ENCODE measurements at places on chromosomes 5 and 9.
A peak's percentile ranks its signal among the peaks of the same experiment; 100 is the strongest.

DNA sequence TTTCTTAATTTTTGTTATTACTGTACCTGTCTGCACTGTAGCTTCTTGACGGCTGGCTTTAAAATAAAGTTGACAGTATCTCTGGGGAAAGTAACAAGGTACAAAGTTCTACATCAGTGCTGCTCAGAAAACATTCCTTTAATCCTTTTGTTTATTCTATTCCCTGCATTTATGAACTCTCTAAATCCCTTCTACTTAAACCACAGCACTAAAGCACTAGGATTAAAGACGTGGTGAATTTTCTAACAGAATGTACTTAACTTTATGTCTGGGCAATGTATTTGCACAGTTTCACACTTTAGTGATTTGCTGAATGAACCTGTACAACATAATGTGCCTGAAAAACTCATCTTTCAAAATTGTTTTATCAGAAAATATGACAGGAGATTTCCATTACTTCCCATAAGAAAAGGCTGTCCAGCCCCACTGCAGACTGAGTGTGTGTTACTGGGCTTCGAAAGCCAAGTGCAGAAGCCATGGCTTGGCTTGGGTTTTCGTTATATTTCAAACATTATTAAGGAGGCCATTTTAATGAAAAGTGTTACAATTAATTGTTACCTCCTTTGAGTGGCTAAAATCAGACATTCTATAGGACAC lies 43.8 kb downstream of the LHFPL2 start:
- no peak for DNase-seq

DNA sequence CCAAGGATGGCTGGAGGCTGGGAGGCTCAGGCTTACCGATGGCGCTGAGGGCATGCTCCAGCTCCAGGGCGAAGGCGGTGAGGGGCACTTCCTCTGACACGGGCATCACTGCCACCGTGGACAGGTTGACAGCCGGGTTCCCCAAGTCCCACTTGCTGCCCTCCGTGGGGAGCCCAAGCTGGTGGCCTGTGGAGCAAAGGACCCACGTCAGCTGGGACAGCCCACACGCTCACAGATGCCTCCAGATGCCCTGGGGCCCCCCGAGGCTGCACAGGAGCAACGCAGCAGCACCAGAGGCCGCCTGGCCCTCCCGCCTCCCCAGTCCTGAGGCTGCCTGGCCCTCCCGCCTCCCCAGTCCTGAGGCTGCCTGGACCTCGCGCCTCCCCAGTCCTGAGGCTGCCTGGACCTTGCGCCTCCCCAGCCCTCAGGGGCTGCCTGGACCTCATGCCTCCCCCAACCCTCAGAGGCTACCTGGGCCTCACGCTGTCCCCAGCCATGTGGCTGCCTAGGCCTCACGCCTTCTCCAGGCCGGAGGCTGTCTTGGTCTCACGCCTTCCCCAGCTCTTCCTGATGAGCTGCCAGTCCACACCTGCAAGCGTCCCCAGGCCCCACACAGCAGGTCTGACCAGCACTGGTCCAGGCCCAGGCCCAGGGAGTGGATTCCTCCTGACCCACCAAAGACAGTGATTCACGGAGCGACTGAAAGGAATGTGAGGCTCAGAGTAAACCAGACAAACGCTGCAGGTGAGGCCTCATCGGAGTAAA lies 25.6 kb upstream of the NSMF start:
- no peak for DNase-seq

DNA sequence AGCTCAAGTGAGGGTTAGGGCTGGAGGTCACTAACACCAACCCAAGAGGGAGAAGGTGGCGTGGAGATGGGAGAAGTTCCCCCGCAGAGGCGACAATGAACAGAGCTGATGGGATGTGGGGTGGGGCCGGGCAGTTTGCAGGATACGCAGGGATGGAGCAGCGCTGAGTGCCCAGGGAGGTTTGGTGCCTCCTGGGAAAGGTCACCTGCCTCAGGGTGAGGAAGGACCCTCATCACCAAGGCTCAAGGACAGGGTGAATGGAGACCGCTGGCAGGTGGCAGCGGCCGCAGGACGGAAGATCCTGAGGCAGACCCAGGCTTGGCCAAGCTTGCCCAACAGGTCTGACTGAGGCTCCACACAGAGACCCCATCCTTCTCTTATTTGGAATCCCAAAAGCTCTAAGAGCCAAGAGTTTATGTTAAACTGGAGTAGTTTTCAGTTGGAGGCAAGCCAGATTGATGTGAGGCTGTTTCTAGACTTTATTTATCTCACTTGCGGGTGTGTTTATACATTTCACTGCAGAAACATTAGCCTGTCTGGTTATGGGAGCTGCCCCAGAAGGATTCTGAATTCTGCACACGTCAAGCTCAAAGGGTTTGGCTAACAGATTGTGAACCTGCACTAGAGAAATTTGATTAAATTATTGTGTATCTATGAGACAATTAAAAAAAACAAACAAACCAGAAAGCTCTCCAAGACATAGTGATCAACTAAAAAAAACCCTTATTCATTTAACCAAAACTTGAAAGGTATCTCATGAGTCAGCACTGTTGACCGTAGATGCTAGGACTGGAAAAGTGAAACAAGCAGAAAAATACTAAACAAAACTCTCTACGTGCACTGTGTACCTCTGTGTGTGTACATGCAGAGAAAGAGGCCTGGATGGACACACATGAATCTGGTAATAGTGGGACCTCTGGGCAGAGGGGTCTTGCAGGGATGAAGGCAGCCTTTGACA lies 146.2 kb upstream of the PHYKPL start:
- no peak for DNase-seq

DNA sequence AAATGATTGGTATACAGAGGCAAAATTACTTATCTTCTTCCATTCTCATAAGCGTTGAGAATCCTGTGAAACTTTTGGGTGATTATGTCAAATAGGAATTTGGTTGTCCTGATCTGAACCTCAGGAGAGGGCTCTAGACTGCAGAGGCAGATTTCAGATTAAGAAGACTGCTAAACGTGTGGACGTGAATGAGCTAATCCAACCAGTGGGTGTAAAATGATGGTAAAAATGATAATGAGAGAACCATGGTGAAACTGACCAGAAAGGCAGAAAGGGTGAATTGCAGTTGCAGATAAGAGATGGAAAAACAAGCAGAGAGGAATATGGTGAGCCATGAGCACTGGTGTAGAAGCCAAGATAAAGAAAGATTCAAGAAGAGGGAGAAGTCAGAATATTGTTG lies 1200.2 kb upstream of the CDH6 start:
- DNase-seq = no peak

- peak; percentile 86 for DNase-seq
Observed at GRCh38 chr9:89179895-89180734, 1.5 kb upstream of the SHC3 start.

DNA sequence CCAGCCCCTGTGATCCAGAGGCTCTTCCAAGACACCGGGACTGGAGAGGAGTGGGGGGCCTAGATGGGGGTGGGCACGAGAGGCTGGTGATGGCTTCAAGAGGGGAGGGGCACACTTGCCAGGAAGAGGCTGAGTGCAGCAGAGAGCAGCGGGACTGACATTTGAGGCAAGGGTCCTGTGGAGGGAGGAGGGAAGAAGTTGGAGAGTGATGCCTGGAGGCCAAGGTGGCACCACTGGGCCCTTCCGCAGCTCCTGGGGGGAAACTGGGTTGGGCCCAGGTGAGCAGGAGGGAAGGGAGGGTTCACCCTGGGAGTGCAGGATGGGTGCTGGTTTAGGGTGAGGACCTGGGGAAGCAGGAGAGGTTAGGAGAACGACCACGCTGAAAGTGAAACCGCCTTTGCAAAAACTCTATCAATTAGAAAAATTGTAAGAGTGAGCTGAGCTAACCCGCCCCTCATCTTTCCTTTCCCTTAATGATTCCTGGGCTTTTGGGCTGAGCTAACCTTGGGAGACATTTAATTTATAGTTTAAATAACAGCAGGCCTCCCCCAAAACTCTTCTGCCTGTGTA lies 26.2 kb downstream of the ABO start:
- DNase-seq = no peak

DNA sequence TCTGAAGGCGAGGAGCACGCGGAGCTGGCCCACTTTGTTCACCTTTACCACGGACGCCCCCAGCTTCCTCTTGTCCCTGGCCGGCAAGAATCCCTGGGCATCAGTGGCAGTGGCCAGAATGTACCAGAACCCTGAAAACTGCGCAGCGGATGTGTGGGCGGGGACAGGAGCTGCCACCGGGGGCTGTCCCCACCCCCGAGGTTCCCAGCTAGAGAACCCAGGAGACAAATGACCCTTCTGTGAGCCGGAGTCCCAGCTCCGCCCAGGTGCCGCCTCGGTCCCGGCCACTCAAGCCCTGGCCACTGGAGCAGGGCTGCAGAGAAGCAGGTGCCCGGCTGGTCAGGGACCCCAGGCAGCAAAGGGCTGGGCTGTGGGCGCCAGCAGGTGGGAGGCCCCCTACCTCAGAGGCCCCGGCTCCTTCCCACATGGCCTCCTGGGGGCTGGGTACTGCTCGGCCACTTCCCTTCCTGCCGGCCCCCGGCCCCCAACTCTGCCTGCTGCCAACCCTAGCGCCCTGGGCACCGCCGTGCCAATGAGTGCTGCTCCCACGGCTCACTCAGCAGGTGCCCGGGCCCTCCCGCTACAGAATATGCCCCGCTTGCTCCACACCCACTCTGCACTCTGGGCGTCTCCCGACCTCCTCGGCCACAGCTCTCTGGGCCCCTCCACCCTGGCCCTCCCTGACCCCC lies 713 bp downstream of the LCN10 start:
- DNase-seq = no peak

DNA sequence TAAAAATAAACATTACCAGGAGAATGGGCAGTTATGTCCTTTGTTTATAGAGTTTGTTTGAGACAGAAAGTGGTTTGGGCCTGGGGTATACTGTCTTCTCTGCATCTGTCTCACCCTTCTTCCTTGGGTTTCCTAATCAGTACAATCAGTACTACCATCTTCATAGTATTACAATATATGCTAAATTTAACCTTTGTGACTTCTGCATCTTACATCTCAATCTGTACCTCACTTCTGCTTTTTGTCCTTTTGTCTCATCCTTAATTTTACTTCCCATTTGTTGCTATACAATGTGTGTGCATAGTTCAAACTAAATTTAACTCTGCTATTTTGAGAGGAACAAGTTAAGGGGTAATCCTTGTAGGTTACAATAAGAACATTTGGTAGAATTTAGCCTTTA lies 19.6 kb downstream of the FBXO38 start:
- DNase-seq = no peak

DNA sequence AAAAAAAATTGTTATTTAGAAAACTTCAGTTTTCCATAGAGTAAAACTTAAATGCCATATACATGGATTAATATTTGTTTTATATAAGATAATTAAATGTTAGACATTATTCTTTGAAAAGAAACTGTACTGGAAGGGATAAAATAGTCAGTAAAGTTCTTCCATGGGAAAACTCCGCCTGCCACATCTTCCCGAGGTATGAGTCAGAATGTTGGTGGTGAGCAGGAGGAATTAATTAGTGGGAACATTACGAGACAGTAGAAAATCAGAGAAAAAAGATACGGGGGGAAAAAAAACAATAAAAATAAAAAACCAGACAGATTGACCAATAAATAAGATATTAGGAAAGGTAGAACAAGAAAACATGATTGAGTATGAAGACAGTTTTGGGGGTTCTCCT lies 930.3 kb upstream of the C9orf72 start:
- DNase-seq = no peak

DNA sequence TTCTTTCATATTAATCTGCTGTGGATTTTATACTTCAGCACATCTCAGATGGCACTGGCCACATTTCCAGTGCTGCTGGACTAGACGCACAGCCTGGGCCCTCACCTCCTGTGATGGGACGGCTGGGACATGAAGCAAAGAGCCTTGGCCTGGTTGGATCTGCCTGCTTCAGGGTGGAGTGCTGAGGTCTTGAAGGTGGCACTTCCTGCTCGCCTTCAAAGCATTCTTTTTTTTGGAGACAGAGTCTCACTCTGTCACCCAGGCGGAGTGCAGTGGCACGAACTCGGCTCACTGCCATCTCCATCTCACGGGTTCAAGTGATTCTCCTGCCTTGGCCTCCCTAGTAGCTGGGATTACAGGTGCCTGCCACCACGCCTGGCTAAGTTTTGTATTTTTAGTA lies 73.1 kb downstream of the RAPGEF1 start:
- no peak for DNase-seq

DNA sequence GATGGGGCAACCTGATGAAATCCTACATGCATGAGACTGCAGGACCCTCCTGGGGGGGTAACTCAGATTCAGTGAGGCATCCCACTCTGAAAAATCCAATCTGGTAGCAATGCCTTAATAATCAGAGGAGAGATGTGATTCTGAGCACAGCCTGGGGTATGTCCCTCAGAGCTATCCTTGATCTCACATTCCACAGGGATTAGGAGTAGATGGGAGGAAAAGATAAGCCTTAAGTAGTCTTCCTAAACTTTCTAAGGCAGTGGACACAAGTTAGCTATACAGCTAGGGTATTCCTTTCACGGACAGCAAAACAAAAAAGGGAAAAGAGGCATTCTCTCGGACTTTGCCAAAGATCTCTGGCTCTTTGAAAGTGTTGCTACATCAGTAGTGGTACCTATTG lies 3.9 kb upstream of the SPATA9 start:
- no peak for DNase-seq

Data from C1 segment of cervical spinal cord (tissue), 14 donors.